Hematopoietic multipotent progenitor cell treated with erythropoietin and hydrocortisone succinate and interleukin-3 and kit ligand, for 17 days (in vitro differentiated cells): ENCODE measurements at places on chromosomes 1 and 21.

GRCh38 chr1:30707412-30708360, 15.7 kb downstream of the MATN1 start:
- peak; percentile 48 for DNase-seq

DNA sequence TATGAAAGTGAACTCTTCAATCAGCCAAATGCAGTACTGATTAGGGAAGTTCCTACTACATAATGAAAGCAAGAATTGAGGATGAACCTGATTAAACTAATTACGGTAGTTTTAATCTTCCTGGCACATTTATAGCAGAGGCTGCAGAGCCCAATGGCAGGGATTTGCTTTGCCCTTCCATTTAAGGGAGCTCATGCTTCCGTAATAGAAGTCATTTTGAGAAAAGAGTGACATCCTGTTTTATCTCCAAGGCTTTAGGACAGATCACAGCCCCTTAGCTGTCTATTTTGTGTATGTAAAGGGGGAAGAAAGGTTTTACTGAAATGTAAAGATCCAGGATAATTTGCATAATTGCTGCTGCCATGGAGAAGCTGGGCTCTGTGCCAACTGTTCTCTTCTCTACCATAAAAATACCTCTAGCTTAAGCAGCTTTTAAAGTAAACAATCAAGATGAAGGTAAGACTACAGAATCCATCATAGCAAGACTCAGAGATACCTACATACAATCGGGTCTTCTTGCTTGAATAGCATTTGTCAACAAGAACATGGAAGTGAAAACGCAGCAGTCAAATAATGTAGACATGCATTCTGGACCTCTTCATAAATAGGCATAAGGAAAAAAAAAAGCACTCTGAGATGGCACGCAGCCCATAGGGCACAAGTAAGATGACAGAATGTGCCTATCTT, 62.5 kb downstream of the ASH1L start:
- peak; percentile 34 for DNase-seq

DNA sequence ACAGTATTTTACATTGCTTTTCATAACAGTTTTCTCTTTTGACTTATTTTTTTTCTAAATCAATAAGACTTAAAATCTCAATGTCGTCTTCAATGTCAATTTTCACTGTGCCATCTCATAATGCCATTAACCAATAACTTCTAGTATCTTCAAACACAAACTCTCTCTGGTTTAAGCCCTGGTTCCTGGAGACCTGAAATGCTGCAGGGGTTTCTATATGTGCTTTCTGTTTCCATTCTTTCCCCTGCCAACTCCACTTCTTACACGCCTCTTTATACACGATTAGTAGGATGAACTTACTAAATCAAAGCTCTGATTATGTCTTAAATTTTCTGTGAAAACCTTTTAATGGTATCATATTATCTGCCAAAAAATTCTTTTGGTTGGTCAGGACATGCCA, 191.4 kb downstream of the AMY1C start:
- DNase-seq = no peak

GRCh38 chr1:211742889-211743529, 67.6 kb upstream of the NEK2 start:
- DNase-seq = no peak

- DNase-seq = no peak
Measured at GRCh38 chr1:61056196-61056572, 26.2 kb upstream of the NFIA start.

GRCh38 chr1:14090062-14090461, 390.1 kb downstream of the PRDM2 start:
- no peak for DNase-seq

- DNase-seq = peak; percentile 22
Measured at GRCh38 chr1:175824079-175824478, 80.7 kb upstream of the TNR start.

DNA sequence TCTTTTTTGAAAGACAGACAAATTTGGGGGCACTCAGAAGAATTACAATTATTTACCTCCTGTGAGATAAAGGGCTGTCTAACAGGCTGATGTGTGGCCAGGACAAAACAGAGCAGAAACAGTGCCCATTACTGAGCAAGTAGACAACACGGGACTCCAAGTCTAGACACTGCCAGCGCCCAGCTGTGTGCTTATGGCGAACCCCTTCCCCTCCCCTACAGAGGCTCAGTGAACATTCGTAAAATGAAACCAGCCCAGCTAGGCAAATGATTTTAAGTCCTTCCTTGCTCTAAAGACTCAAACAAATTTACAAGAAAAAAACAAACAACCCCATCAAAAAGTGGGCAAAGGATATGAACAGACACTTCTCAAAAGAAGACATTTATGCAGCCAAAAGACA, 91.1 kb downstream of the RUNX1 start:
- no peak for DNase-seq

GRCh38 chr1:975896-976683, 5.8 kb downstream of the PERM1 start:
- no peak for DNase-seq

DNA sequence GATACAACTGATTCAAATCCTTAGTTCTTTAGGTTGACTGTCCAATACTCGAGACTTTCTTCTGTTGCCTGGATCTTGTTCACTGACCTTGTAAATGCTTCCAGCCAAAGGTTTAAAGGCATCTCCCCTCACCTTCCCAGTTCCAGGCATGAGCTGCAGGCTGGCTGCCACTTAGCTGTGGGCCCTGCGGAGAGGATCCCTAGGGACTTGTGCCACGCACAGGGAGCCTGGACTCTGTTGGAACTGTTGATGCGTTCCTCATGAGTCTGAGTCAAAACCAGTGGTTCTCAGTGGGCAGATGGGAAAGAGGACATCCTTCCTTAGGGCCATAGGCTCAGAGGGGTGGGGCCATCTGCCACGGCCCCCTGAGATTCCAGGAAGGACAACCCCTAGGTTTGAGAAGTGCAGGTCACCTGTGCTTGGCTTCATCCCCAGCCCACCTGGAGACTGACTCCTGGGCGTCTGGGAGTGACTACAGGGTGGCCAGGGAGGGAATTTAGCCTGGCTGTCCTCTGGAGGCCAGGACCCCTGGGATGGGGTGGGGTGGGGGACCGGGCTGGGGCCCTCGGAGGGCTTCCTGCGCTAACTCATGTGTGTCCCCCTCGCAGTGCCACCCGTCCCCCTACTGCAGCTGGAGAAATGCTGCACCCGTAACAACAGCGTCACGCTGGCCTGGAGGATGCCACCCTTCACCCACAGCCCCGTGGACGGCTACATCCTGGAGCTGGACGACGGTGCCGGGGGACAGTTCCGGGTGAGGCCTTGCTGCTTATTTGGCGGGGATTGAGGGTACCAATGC, 37.6 kb upstream of the GNPAT start:
- DNase-seq = no peak

DNA sequence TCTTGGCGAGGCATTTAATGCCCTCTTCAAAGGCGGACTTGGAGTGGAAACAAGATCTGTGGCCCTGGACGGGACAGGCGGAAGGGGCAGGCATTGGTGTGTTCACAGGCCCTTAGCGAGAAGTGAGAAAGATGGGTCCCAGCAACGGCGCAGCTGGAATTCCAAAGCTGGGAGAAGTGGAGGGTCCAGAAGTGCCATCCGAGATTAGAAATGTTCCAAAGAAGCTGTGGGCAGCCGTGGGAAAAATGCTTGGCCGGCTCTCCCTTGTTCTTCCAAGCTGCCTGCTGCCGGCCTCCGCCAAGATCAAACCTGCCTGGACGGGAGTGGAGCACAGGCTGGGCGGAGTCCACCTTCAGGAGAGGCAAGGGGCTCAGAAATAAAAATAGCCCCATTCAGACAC, 69.4 kb upstream of the ACTRT2 start:
- DNase-seq = no peak

DNA sequence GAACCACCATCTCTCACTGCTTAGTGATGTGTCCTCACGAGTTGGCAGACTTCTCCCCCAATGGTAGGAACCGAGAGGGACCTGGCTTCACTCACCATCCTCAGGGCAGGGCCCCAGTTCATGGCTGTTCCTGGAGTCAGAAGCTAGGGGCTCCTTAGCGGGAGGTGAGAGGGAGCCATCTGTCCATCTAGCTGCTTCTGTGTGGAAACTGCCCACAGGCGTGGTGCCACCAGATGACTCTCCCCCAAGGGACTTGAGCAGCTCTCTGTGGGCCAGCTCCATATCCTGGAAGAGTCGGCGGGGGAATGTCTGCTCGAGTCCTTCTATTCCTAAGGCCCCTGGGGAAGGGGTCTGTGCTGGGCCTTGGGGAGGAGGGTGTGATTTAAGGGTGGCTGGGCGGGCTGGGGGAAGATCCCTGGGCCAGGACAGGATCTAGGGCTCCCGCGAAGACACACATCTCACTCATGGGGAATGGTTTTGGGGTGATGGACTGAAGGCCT, 16.3 kb downstream of the LRRC71 start:
- no peak for DNase-seq

GRCh38 chr1:161864577-161864976, 98.5 kb downstream of the ATF6 start:
- DNase-seq = peak; percentile 22

DNA sequence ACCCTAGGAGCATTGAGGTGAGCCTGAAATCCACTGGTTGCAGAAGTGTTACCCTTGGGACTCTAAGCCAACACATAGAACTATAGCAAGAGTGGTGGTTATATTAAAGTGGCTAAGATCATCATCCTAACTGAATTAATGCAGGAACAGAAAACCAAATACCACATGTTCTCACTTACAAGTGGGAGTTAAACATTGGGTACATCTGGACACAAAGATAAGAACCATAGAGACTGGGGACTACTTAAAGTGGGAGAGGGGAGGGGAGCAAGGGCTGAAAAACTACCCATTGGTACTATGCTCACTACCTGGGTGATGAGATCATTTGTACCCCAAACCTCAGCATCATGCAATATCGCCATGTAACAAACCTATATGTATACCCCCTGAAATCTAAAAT, 100.0 kb downstream of the SLC25A24 start:
- no peak for DNase-seq

DNA sequence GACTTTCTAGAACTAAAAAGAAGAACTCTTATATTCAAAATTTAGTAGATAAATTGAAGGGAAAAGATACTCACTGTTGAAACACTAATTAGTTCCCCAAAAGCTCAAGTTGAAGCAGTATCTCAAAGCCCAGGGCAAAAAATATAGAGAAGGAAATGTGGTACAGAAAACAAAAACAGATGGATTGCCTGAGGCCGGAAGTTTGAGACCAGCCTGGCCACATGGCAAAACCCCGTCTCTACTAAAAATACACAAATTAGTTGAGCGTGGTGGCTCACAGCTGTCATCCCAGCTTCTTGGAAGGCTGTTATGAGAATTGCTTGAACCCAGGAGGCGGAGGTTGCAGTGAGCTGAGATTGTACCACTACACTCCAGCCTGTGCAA, 36.0 kb downstream of the FAM177B start:
- no peak for DNase-seq

DNA sequence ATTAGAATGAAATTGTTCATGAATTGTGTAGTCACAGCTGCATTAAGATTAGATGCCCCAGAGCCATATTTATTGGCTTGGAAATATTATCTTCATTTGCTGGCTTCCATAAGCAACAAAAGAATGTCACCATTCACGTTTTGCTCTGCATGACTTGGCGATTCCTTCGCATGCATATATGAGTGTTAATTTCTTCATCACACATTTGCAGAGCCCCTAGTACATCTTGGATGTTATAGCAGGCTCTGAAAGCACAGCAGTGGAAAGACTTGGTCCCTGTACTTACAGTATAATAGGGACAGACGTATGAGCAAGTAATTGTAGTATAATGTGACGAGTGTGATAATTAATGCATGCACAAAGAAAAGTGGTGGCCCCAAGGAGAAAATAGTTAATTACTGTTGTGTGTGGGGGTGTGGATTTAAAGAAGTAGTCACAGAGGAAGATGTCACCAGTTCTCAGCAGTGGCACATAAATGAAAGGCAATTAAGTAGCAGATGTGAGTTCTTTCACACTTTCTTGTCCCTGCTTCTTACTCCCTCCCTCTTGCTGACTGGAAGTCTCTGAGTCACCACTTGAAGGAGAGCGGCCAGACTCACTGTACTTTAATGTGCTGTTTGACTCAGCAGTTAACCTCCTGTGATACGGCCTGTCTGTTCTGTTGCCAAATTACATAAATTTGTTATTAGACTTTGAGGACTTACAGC, 21.0 kb downstream of the S100A10 start:
- DNase-seq = peak; percentile 90
